Lower lobe of right lung (tissue), 2 donors: ENCODE measurements at places on chromosomes 7 and 10. TPM values are rescaled to one million over a fixed set of nuclear protein-coding genes. Genes with fewer than 3 reads are reported as not detected.

Gene PPP1R17
- not detected for total RNA-seq

Gene C7orf25
- 7.8 TPM for total RNA-seq

Gene HOXA9
- 1.7 TPM for total RNA-seq

Gene GNA12
- total RNA-seq, result 41.6 TPM

Gene STK31
- total RNA-seq, result 1.0 TPM

Gene SUN3
- not detected for total RNA-seq

Gene ZNF853
- total RNA-seq, result 4.4 TPM
